ENCODE measurements at places on chromosomes 12 and 14.

DNA sequence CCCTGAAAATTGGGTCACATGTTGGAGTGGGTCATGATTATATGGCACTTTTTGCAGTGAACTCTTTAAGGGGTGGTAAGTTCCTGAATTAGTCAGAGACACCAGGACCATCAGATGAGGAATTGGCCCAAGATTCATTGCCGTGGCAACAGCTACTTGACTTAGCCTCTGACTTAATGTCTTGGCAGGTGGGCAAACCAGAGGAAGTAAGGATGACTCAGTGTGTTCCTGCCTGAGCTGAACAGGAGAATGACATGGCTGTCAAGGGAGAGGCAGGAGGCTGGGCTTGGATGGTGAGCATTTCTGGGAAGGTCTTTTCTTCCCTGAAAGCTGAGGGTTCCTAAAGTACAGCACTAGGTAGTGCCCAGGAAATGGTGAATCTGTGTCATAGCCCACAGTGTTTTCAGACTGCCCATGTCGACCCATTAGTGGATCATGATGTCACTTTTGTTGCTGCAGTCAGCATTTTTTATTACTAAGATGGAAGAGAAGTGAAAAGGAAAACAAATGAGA lies 170.1 kb upstream of the PWP1 start:
- DNase-seq = no peak

- DNase-seq = no peak
Observed at GRCh38 chr14:22315336-22315735, 273.7 kb downstream of the DAD1 start.

DNA sequence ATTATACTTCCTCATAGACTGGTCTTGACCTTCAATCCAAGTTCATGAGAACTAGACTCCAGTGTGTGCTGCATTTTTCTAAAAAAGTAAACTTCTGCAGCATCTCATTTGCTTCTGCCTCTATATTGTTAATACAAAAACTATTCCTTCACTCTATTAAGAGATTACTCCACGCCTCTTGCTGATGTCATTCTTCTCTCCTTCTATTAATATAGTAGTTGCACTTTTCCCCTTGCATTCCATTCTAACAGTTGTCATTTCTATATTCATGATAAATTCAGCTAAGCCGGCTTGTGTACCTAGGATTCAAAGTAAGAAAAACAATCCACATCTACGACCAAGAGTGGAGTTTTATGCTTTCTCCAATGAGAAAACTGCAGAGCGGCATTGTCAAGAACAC lies 480.4 kb upstream of the NOVA1 start:
- no peak for DNase-seq

GRCh38 chr14:65832431-65833266 lies 420.1 kb downstream of the FUT8 start:
- DNase-seq = no peak

- no peak for DNase-seq
Observed at GRCh38 chr12:116547955-116548501, 11.2 kb upstream of the MAP1LC3B2 start.

DNA sequence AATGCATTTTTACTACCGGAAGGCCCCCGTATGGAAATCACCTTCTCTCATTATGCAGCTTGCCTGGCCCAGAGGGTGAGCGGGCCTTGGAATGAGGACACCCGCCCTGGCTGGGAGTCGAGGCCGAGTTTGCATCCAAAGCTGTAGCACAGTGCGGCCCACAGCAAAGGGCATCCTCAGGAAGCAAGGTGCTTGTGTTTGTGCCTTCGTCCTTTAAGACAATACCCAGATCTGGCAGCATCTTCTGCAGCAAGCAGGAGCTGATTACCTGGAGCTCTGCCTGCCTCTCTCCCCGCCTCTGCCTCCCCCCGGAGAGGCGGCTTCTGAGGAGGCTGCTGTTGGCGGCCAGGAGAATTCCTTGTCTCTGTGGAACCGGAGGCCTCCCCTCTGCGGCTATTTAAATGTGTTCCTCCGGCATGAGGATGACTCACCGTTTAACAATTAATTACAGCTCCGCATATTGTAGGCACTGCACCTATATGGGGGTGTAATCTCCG lies 145.3 kb downstream of the CACNA1C start:
- DNase-seq = no peak

DNA sequence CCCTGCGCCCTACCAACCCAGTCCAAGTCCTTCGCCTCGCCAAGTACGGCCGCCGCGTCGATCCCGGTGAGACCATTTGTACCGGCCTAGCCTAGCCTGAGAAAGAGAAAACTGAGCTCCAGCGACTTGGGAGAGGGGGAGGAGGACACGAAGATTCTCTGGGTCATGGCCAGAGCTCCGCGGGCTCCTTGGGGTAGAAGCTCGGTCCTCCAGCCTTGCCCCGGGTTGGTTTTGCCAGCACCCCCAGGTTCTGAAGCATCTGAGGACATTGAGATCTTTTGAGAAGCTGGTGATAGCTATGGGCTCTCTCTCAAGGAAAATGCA lies 7.3 kb downstream of the LHX5 start:
- no peak for DNase-seq

- DNase-seq = no peak
Observed at GRCh38 chr14:103001651-103002396, 55.5 kb downstream of the CDC42BPB start.

DNA sequence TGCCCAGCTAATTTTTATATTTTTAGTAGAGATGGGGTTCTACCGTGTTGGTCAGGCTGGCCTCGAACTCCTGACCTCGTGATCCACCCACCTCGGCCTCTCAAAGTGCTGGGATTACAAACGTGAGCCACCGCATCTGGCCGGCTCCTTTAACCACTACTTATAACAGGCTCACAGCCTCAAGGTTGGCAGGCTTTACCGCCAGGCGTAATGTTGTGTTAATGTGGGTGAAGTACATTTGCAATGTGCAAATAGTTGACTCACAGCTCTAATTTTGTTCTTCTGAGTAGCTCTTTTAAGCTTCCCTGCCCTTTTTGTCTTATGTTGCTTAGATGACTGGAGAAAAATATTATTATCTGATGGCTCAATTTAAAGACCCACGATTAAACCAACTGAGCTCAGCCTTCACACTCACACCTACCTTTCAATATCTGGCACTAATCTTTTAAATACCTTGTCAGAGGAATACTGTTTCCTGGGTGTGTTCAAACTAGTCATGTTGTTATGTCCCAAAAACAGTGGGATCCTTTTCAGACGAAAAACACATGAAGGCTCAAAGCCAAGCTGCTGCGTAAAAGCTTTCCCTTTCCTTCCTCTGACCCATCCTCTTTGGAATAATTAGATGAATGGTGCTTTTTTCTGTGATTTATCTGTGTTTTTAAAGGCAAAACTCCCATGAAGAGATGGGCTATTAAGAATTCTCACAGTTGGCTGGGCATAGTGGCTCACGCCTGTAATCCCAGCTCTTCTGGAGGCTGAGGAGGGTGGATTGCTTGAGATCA lies 57.2 kb upstream of the USP44 start:
- peak; percentile 87 for DNase-seq

DNA sequence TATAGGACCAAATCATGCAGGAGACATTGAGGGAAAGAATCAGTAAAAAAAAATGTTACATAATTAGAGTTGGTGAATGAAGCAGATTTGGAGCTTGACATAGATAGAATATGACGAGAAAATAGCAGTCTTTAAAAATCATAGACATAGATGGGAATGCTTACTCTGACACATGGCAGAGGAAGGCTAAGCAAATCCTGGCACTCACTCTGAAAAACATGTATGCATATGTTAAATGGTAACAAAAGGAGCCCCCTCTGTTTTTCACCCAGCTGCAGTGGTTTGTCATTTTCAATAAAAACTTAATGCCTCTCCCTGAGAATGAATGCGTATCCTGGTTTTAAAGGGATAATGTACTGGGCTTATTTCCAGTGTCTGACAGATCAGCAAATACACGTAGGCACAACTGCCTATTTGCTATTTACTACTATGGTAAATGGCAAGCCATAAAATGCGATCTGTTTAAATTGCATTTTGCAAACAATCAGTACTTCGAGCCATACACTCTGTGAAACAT lies 561.2 kb upstream of the SEL1L start:
- peak; percentile 94 for DNase-seq

DNA sequence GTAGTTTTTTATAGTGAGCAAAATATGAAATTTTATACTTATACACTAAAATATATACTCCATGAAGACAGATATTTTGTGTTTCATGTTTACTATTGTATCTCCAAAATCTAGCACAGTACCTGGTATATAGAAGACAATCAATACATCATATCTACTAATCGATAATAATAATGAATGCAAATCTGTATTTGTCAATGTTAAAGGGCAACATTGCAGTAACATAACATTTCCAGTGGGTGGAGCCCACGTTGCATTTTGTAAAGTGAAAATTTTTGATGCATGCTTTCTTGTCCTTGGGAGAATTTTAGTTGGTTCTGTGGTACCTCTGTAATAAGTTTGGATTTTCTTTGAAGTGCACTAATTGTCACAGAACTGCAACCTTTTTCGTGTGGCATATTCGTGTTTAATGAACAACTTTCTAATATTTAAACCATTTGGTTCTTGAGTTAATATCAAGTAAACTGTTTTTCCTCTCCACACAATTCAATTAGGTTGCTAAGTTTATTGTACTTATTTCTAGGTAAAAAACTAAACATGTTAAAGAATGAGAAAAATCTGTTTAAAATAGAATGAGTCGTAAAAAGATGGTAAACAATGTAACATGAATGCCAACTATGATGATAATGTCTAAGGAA lies 47.4 kb downstream of the AVPR1A start:
- DNase-seq = no peak

- DNase-seq = no peak
Observed at GRCh38 chr12:106301611-106302321, 767 bp upstream of the TCP11L2 start.

DNA sequence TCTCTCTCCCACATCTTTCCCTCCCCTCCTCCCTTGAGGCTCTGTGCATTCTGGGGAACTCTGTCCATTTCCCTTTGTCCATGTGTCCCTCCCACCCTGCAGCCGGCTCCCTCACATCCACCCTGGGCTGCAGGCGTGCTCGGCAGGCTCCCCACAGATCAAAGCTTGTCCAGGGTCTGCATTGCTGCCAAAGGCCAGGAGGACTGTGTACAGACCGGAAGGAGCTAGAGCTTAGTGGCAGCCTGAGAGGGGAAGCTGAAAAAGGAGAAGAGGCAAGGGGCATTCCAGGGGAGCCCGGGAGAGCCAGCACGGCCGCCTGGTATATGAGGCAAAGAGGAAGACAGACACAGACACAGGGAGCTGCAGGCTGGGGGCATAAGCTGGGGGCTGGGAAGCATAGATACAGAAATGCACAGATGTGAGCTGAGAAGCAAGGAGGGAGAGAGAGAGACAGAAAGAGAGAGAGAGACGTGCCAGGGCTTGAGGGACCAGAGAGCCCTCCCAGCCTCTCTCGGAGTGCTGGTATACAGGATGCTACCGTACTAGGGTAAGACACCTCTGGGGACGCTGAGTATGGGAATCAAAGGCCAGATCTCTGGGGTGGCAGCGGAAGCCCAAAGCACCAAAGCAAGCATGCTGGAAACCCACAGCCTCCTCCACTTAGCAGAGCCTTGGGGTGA lies 3.3 kb downstream of the CD4 start:
- DNase-seq = no peak

DNA sequence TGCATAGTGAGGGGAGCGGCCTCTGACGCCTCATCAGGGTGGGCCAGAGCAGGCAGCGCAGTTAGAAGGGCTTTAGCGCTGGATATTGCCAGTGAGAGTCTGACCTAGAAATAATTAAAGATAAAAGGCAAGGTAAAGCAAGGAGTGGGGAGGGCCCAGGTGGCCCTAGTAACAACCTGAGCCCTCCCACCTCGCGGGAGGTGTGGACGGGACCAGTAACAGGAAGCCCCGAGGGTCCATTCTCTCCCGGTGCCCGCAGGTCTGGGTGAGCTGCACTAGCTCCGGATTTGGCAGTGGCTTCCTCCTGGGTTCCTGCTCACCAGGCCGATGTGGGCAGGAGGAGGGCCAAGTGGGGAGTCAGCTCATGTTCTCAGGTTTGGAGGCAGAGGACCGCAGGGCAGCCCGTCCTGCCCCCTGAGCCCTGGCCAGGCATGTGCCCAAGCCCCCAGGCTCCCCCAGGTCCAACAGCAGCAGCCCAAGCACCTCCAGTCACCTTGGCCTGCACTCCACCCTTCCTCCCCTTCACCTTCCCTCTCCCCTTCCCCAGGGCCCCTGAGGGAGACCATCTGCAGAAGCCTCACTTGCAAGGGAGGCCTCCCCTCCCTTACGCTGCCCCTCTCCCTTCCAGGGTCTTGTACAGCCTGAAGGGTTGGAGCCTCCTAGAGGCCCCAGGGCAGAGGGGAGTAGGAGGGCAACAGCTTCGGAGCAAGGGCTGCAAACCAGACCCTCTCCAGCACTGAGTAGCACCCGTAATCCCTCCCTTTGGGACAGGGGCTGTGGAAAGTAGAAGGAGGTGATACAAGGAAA lies 144.3 kb upstream of the FKBP4 start:
- no peak for DNase-seq

- DNase-seq = no peak
Observed at GRCh38 chr14:88252498-88252897, 70.6 kb downstream of the KCNK10 start.

GRCh38 chr12:12327802-12328201 lies 22.2 kb downstream of the MANSC1 start:
- DNase-seq = peak; percentile 40

- DNase-seq = no peak
Observed at GRCh38 chr14:61696753-61697318, 1.5 kb downstream of the HIF1A start.

DNA sequence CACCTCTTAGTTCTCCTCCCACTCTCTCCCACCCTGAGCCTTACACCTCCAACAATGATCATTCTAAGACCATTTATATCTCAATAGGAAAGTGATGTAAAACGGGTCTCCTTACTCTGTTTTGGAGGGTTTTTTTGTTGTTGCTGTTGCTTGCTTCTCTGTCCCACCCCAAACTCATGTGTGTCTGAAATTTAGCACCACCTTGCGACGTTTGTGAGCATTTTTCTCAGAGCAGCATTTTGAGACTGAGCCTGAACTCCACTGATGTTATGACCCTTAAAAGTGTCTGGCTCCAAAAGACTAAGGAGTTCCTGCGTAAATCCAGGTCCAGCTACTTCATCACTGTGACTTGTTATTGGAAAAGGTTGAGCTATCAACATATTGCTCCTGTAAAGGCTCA lies 155.0 kb downstream of the DAD1 start:
- DNase-seq = no peak

GRCh38 chr12:51661836-51662235 lies 70.8 kb downstream of the SCN8A start:
- DNase-seq = no peak

GRCh38 chr14:102011631-102012030 lies 47.3 kb downstream of the DYNC1H1 start:
- no peak for DNase-seq

DNA sequence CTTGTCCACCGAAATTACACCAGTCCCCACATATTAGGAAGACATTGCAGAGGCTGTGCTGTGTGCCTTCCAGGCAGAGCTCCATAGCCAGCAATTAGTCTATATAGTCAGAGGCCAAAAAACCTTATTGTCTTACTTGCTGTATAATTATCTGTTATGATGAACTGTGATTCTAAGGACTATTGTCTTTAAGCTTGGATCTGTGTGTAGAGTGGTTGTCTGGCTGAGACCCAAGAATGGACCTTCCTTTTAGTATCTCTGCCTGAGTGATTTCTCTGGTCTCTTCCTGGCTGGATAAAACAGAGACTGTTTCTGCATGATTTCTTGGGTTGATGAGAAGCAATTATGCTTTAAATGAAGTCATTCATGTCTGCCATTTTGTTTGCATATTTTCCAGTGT lies 465.3 kb downstream of the PRKD1 start:
- peak; percentile 94 for DNase-seq
